NCI-H1417 treated with DMSO at 0.1 percent for 48 hours (cell line): ENCODE measurements at places on chromosomes 1 and 21.

GRCh38 chr1:119331915-119332314 lies 36.7 kb upstream of the HAO2 start:
- no peak for DNase-seq

DNA sequence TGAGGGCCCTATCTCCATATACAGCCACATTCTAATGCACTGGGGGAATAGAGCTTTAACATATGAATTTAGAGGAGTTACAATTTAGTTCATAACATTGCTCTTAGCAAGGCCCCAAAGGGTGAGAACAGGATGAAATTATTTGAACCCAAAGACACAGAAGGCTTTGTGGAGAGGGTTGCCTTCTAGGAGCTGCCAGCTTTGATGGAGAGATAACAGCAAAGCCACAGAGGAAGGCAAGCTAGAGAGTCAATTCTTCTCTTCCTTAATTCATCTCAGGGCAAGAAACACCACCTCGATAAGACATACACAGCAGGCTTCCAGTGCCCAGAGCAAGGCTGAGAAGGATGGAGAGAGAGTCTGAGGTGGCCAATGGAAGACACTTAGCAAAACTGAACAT lies 94.8 kb upstream of the TMPRSS15 start:
- no peak for DNase-seq

- DNase-seq, result no peak
Observed at GRCh38 chr1:241926141-241926540, 31.4 kb upstream of the BECN2 start.

- no peak for DNase-seq
Observed at GRCh38 chr1:50735443-50735842, 224.6 kb downstream of the FAF1 start.

DNA sequence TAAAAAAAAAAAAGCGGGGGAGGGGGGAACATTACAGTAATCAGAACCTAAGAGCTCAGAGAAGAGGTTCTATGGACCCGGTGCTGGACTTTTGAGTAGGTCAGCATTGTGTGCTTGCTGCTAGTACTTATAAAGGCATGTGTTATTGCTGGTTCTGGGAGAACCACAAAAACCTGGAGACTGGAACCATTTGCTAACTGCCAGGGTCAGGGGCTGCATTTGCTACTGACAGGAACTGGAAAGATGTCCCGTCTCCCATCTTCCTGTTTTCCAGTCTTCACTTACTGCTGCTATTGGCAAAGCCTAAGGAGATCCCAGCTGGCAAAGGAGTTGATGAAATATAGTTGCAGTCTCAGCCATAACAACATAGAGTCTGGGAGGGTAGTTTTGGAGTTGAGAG lies 4.3 kb downstream of the RNF2 start:
- no peak for DNase-seq

DNA sequence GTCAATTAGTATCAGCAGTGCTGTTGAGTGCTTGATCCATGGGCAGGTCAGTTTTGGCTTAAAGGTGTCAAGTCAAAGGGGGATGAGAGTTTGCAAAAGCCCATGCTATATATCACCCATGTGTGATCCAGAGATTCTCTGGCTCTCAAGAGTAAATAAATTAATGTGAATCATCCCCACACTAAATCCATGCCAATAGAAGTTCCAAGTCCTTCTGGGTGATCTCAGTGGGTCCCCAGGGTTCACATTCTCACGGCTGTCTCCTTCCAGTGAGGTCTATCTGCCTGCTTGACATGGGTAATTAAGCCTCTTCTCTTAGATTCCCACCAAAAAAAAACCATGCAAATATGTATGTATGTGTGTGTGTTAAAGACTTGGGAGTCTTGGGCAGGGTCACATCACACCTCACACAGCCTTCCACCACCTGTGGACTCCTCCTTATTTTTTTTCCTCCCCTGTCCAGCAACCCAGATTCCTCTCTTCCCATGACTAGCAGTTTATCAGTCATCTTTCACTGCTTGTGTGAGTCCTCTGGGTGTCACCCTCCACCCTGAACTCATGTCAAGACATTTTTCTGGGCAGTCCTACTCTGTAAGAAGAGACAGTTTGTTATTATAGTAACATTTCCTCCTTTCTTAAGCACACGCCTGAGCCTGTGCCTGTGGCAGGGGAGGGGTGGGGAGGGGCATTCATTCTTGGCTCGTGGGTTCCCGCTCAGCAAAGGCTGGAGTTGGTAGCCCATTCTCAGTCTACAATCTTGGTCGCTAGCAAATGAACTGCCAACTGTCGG lies 14.3 kb upstream of the S100A11 start:
- no peak for DNase-seq

GRCh38 chr1:106678279-106679050 lies 378.0 kb upstream of the PRMT6 start:
- DNase-seq, result no peak

- no peak for DNase-seq
Observed at GRCh38 chr1:95402780-95403179, 168.8 kb downstream of the RWDD3 start.

DNA sequence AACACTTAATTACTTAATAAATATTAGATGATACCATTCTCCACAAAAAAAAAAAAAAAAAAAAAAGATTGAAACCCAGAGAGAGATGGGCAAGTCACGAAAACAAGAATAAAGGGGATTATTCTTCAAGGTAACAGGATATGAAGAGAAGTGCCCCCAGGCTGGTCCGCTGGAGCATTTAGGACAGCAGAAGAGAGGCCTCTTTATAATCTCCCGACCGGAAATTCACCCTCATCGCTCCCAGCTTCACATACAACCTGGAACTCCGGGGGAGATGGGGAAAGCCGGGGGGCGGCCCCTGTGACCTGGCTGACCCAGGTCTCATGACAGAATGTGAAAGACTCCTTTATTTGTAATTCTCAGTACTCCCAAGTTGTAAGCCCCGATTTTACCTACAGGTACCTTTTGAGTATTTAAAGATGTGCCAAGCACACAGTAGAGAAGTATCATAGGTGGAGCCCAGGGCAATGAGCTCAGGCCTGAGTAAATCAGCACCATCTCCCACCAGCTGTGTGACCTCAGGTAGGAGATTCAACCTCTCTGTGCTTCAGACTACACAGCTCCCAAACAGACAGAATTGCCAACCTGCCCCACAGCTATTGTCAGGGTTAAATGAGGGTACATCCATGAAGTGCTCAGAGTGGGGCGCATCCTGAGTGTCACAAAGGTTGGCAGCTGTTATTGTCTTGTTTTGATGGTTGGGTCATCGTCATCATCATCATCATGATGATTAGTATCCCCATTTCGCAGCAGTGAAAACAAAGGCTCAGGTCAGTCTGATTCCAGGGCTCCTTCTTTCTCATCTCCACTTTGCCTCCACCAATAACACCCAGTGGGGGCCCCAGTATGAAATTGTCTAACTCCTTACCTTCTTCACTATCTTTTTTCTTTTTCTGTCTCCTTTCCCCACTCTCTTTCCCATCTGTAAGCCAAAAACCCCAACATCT lies 148.4 kb downstream of the PSMG1 start:
- DNase-seq, result no peak

GRCh38 chr1:223670458-223671159 lies 5.1 kb upstream of the CAPN8 start:
- no peak for DNase-seq

DNA sequence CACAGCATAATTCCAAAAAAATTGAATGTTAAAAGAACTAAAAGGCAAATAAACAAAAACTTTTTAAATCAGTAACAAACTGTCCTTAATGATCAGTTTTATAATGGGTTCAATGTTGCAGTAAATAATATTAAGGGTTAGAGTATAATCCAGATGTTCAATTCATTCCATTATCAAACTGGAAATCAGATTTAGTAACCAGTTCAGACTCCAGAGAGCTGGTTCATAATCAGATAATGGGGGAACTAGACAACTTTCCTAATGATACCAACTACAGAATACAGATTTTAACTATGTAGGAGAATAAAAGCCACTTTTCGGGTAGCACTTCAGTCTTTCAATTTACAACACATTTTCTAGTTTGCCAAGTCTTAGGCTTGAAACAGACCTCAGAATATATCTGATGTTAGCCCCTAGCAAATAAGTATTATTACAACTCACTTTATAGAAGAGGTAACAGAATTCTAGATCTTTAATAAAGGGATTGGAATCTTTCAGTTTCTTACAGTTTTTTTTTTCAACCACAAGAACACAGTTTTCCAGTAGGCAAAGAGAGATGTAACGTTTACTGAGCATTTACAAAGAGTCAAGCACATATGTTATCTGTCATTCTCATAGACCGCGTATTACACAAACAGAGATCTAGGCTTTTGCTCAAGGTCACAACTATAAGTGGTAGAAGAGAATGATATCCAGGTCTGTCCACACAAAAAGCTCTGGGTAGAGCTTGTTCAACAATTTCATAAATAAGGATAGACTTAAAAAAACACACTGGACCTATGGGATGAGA lies 1.9 kb upstream of the DCAF6 start:
- DNase-seq, result no peak

DNA sequence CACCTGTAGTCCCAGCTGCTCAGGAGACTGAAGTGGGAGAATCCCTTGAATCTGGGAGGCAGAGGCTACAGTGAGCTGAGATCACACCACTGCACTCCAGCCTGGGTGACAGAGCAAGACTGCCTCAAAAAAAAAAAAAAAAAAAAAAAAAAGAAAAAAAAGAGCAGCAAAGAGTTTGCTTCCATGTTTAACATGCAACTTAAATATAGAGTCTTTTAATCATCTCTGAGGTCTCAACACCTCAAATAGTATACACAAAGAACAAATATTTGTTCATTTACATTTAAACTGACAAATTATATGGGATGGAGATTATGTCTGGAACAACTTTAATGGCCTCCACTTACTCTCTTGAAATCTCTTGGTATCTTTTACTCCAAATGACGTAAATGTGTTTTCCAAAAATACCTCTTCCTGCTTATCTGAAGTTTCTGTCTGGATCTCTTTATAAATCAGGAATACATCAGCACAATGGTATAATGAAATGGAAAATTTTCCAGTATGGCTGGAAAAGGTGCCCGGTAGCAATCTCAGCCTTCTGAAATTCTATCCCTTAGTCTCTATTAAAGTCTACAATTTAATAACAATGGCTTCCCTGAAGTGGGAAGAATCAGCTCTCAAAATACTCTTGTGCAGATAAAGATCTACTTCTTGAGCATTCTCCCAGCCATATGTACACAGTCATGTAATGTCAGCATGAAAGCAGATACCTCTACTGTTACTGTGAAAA lies 258.5 kb downstream of the OMA1 start:
- no peak for DNase-seq

DNA sequence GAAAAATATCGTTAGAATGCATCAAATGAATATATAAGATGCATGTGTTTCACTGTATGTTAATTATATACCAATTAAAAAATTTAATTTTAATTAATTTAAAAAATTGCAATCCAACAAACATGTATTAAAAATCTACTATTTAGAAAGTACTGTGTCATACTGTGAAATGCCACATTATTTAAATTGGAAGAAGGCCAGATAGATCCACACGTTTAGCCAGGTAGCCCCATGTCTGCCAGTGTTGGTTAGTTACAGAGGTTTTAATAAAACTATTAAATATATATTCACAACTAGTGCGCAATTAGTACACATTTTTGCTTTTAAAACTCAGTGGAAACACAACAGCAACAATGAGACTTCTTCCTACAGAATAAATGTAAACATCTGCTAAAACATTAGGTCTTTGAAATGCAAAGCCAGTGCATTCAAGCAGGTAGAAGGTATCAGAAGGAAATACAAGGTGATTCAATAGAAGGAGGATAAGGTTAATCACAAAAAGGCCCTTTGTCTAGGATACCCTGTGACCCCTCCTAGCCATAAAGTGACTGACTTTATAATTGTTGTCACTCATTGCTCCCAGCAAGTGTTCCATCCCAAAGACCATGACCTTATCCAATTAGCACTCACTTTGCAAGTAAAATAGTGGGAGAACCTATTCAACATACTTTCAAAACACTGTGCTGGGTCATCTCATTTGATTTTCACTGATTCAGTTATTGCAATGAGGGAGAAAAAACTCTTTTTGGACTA lies 211.5 kb downstream of the TTLL7 start:
- DNase-seq, result no peak

GRCh38 chr1:187819086-187819485 lies 990.3 kb downstream of the PLA2G4A start:
- no peak for DNase-seq

DNA sequence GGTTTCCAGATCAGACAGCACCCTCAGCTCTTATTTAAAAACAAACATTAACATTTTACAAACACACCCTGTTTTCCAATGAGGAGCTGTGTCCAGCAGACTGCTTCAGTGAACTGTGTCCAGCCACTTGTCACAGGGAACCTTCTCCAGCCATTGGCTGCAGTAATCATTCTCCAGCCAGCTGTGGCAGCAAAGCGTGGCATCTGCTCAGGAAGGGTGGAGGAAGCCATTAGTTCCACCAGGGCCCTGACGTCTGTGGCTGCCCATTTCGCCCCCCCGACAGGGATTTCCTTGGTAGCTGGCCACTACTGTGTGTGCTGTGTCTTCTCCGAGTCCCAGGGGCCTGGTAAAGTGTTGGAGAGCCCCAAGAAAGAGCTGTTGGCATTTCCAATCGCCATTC lies 62.9 kb upstream of the SELENON start:
- no peak for DNase-seq

GRCh38 chr1:174966008-174966572 lies 33.7 kb upstream of the CACYBP start:
- no peak for DNase-seq
